ENCODE measurements at places on chromosomes 3 and 15.

DNA sequence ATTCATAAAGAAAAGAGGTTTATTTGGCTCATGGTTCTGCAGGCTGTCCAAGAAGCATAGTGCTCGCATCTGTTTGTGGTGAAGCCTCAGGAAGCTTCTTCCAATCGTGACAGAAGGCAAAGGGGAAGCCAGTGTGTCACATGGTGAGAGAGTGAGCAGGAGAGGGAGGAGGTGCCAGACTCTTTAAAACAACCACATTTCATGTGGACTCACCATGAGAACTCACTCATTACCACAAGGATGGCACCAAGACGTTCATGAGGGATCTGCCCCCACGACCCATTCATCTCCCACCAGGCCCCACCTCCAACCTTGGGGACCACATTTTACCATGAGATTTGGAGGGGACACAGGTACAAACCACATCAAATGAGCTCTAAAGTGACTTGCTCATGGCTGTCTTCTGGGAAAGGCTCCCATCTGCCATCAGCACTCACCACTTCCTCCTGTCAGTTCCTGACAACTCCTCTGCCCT is 327.3 kb upstream of the TLE3 start:
- DNase-seq, result no peak

DNA sequence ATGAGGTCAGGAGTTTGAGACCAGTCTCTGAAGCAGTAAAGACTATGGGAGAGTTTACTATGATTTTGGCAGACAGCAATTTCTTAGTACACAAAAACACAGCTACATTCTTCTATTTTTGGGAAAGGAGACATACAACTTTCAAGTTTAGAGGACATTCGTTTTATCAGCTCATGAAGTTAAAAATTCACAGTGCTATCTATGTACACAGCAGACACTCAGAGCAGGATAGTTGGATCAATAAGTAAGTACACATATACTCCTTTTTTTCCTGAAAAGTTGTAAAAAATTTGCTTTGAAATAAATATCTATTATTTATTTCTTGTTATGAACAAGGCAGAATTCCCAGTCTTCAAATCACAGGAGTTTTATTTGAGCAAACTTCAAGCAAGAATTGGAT is 159.7 kb downstream of the SERPINI1 start:
- DNase-seq, result no peak

GRCh38 chr3:100274361-100274760 is 13.6 kb downstream of the TBC1D23 start:
- DNase-seq, result no peak

DNA sequence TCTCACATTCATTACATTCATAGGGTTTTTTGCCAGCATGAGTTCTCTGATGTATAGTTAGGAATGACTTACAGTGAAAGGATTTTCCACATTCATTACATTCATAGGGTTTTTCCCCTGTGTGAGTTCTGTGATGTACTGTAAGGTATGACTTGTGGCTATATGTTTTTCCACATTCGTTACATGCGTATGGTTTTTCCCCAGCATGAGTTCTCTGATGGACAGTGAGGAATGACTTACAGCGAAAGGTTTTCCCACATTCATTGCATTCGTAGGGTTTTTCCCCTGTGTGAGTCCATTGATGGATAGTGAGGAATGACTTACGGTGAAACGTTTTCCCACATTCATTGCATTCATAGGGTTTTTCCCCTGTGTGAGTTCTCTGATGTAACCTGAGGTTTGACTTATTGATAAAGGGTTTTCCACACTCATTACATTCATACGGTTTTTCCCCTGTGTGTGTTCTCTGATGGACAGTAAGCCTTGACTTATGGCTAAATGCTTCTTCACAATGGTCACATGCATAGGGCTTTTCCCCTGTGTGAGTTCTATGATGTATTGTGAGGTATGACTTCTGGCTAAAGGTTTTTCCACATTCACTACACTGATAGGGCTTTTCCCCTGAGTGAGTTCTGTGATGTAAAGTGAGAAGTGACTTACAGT is 47.4 kb downstream of the ZNF717 start:
- no peak for DNase-seq

DNA sequence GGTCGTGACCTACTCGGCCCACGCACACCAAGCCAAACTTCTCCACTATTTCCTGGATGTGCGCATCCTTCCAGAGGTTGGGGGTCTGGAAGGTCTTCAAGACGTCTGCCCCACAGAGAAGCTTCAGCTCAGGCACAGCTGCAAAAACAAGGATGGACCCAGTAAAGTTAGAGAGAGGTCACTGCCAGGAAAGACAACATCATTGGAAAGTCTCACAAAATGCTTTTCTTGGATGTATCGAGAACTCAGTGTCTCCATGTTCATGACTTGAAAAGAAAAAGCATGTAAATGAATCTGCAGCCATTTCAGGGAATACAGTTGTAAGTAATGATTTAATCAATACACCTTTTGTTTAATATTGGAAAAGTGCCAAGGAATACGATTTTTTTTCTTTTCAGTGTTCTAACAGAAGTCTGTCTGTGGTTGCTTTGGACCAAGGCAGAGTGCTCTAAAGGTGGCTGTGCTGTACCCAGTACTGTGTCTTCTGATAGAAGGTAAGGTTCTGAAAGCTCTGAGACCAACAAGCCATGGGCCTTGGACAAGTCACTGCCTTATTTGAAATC is 21.8 kb upstream of the RBP1 start:
- no peak for DNase-seq

GRCh38 chr3:100221159-100221558 is 39.6 kb upstream of the TBC1D23 start:
- DNase-seq, result no peak

DNA sequence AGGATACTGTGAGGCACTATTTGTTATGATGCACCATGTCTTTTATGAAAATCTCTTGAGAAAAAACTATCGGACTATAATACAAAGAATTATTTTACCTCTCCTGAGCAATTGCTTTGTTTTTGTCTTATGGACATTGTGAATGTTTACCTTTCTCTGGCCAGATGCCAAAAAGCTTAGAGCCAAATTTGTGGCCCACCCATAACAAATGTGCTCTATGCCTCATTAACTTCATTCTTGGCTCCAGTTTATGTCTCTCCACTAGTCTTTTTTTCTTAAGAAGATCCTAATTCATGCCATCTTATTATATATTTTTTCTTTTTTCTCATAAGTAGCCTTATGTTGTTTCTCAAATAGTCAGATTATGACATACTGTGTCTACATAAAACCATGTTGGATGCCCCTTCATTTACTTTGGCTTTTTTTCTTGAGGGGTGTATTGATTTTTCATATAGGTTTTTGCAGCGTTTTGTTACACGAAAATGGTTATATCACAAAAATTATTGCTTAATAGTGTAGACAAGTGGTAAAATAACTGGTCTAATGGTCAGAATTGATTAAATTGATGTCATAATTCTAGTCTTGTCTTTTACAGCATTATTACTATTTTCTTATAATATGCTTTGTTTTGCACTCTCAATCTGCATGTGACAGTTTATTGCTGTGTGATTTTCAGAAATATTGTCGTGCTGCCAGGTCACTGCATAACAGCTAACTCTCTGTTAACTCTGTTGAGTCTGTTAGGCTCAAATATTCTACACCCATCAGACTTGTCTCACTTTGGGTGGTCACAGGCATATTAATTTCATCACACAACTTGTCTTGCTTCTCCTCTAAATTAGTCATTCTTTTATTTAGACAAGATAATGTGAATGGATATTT is 18.2 kb downstream of the SENP8 start:
- DNase-seq, result no peak

DNA sequence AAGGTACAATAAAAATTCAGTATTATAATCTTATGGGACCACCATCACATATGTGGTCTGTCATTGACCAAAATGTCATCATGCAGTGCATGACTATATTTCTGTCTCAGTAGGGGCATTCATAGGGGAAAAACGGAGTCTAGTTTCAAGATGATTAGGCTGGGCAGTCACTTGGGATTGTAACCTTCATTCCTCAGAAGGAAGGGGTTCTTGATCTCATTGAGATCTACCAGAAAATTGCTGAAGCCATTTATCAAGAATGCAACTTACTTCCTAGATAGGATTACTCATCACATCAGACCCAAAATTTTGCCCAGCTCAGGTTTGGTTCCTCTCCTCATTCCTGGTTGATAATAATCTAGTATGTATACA is 37.3 kb downstream of the BTD start:
- DNase-seq, result no peak

DNA sequence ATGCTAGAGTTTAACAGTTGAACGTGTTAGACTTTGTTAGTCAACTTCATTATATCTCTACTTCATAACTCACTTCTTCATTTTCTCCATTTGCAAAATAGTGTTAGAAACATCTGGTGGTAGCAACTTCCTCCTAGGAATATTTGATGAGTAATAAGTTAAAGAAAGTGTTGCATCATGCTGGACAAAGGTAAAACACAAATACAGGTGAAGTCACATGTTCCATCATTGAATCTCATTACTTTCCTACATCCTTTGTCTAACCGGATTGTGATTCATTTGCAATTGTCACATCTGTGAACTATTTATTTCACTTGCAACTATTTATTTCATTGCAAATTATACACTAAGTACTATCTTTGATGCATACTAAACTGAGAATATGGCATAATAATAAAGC is 186.5 kb downstream of the TUSC7 start:
- no peak for DNase-seq

DNA sequence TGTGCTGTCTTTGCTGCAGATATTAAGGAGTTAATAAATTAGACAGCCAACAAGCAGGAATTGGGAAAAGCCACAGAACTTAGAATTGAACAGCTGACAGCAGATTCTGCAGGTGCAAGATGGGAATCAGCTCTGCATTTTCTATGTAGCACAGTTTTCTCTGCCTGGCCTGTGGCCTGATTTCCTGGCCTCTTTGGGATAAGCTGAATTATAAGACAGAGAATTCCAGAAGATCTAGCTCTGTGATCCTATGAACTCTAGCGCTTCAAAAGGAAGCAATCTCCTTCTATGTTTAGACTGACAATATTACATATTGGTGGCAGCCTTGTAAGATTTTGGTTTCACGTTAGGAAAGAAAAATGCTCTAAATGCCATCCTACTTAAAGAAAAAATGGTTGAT is 24.0 kb upstream of the SOX2 start:
- DNase-seq, result no peak

- DNase-seq, result no peak
These were observed 1.1 kb upstream of the THSD4 start for GRCh38 chr15:71114066-71114680.

GRCh38 chr15:56199038-56199437 is 44.6 kb downstream of the RFX7 start:
- no peak for DNase-seq

DNA sequence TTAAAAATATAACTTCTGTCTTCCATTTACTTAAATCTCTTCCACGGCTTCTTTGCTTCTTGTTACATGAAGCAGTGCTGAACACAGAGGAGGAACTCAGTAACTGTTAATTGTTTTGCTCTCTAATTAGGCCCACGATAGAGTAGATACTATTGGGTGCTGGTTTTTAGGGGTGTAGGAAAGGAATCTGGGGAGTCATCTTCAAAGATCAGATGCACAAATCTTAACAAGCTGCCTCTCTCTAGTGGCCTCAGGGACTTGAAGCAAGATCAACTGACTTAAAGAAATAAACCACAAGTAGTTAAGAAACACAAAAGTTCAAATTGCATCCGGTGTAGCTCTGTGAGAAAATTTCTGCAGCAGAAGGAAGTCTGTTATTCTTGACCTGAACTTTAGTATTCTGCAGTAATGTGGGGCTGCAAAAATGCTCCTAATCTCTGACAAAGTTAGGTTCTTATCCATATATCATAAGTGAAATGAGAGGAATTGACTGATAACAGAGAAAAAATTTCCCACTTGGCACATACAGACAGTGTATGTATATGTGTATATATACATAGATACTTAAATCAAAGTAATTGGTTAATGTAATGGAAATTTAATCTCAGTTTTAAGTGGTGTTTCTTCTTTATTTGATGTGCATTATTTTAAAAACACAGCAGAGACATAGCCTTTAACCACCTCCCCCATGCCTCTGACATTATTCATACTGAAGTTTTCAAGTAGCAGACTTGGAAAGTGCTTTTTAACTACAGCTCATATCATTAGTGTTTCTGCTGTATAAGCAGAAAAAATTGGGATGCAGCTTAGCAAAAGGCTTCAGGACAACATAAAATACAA is 51.8 kb downstream of the CHST2 start:
- DNase-seq, result peak; percentile 63

- DNase-seq, result no peak
These were observed 514.1 kb upstream of the ADAMTS9 start for GRCh38 chr3:65201926-65202325.

DNA sequence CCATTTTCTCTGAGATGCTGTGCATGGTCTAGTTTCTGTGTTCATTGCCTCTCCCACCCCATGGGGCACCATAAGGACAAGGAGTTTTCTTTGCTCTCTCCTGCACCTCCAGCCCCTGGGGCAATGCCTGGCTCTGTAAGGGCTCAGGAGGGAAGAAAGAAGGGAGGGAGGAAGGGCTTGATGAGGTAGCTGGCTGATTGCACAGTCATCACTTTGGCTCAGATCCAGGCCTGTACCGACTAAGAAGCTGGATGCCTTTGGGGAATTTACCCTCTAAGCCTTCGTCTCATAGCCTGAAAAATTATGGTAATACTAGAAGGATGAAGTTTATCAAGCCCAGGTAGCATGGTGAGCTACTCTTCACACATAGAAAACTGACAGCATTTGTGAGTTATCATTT is 382.9 kb downstream of the GABRG3 start:
- DNase-seq, result no peak

- no peak for DNase-seq
These were observed 28.3 kb downstream of the TSEN2 start for GRCh38 chr3:12512534-12513118.

- DNase-seq, result no peak
These were observed 54.8 kb downstream of the ZNF609 start for GRCh38 chr15:64515196-64515595.

GRCh38 chr3:59737241-59737640 is 687.4 kb upstream of the CFAP20DC start:
- no peak for DNase-seq

- DNase-seq, result peak; percentile 42
These were observed 84.4 kb downstream of the SEMA5B start for GRCh38 chr3:122942937-122943827.

DNA sequence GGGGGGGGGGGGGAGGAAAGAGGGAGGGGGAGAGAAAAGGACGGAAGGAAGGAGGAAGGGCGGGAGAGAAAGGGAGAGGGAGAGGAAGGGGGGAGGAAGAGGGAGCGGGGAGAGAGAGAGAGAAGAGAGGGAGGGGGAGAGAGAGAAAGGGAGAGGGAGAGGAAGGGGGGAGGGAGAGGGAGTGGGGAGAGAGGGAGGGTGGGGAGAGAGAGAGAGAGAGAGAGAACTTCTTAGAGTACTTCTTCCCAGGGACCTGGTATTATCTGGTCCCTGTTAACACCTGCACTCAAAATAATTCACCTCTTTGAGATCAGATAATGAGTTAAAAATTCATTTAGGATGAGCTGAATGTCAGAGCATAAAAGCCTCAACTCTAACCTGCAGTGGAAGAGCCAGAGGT is 1.1 kb downstream of the SEC13 start:
- DNase-seq, result no peak

DNA sequence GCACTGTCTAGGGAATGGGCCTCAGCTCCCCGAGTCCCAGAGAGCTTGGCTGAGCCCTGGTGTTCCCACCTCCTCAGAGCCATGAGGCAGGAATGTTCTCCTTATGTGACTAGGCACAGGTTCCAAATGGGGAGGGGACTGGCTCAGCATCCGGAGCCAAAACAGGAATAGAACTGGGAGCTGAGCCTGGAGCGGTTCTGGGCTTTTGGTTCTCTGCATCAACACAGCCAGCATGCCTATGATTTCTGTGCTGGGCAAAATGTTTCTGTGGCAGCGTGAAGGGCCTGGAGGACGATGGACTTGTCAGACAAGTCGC is at the start of gene FAM131A:
Gene FAM131A, plus strand, starts transcription at position 202 of the 316 bp plus-strand sequence. Its CDS starts 31 bp downstream, at position 233.
- no peak for DNase-seq

GRCh38 chr15:89496155-89497098 is at the start of gene RHCG:
TSS of gene RHCG (minus strand) at chr15:89496583. CDS start at chr15:89496544, 39 bp downstream.
- DNase-seq, result no peak

- no peak for DNase-seq
These were observed 88.2 kb upstream of the TSC22D2 start for GRCh38 chr3:150319900-150320299.
